ENCODE measurements at places on chromosomes 7 and 10. TPM values are rescaled to one million over a fixed set of nuclear protein-coding genes. Genes with fewer than 3 reads are reported as not detected.

GALNT17 gene
- total RNA-seq, result not detected

TSC22D4 gene
- 44.3 TPM for total RNA-seq

IL15RA gene
- total RNA-seq, result 2.7 TPM

ALKBH4 gene
- 12.0 TPM for total RNA-seq

GPRIN2 gene
- 40.5 TPM for total RNA-seq

TLX1 gene
- total RNA-seq, result not detected

PON1 gene
- 1.0 TPM for total RNA-seq

PBLD gene
- 2.7 TPM for total RNA-seq

PILRA gene
- 6.3 TPM for total RNA-seq

WAPL gene
- 15.4 TPM for total RNA-seq

TRIM73 gene
- total RNA-seq, result 1.2 TPM

COL13A1 gene
- total RNA-seq, result 0.23 TPM

CFTR gene
- total RNA-seq, result not detected

IKZF1 gene
- not detected for total RNA-seq

PTPRZ1 gene
- not detected for total RNA-seq

PLXNA4 gene
- 0.79 TPM for total RNA-seq

AKR1C8 gene
- total RNA-seq, result not detected

All from A549 treated with Mapracorat at 1 μM for 4 hours (cell line).